Chondrocyte (in vitro differentiated cells): ENCODE measurements at places on chromosomes 11 and 22. TPM values are rescaled to one million over a fixed set of nuclear protein-coding genes. Genes with fewer than 3 reads are reported as not detected.
A peak's percentile ranks its signal among the peaks of the same experiment; 100 is the strongest.

DNA sequence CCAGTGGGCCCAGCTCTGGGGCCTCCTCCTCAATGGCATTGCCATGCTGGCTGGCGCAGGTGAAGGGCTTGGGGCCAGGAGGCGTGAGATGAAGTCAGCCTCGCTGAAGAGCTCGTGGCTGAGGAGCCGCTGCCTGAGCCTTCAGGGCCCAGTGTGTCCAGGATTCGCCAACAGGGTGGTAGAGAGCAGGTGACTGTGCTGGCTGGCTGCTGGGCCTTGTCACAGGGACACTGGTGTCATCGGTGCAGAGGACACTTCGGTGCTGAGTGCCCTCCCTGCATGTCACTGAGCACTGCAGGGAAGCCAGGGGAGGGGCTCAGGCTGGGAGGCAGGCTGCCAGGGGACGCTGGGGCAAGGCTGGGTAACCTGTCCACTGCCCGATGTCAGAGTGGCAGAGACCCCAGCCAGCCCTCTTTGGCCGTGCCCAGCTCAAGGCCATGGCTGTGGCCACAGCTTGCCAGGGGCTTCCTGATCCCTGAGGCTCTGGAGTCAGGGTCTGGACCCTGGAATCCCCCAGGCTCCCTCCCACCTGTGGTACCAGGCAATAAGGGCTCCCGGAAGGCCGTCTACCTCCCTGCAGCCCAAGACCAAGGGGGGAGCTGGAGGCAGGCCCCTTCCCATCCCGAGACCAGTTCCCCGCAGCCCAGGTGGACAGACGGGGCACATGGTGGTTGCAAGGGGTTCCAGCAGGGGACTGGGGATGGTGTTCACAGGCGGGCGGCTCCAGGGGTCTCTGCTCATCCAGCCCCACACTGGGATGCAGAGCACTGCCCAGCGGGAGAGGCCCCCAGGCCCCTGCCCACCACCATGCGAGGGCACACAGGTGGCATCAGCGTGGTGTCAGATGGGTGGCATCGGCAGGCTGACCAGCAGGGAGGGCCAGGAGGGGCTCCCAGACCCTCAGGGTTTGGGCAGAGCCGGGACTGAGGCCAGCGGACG, 63.9 kb downstream of the ARFGAP3 start:
- peaks cover 21% of the 10 kb centered on the region for H3K36me3 ChIP-seq
- no peak overlapping the region for H3K27ac ChIP-seq
- no peaks in the 10 kb centered on the region for H3K27me3 ChIP-seq
- peaks cover 5% of the 10 kb centered on the region for H3K4me1 ChIP-seq

- peak overlapping the region; percentile 91 for H3K27ac ChIP-seq
- H3K4me1 ChIP-seq: peaks cover 76% of the 10 kb centered on the region
- no peak overlapping the region for H3K4me3 ChIP-seq
Observed at GRCh38 chr11:69299023-69299461, 5.1 kb downstream of the MYEOV start.

DNA sequence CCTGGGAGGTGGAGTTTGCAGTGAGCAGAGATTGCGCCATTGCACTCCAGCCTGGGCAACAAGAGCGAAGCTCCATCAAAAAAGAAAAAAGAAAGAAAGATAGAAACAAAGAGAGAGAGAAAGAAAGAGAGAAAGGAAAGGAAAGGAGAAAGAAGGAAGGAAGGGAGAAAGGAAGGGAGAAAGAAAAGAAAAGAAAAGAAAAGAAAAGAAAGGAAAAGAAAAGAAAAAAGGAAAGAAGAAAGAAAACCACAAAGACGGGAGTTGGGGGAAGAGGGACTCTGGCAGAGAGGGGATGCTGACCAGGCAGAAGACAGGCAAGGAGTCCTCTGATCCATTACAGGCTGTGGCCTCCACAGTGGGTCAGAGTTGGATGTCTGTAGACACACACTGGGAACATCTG, 18.8 kb upstream of the SLCO2B1 start:
- peaks cover 24% of the 10 kb centered on the region for H3K27me3 ChIP-seq
- no peak for DNase-seq
- H3K4me1 ChIP-seq: no peaks in the 10 kb centered on the region
- H3K4me3 ChIP-seq: no peak overlapping the region
- no peak overlapping the region for H3K27ac ChIP-seq
- H3K36me3 ChIP-seq: peaks cover 2% of the 10 kb centered on the region

DNA sequence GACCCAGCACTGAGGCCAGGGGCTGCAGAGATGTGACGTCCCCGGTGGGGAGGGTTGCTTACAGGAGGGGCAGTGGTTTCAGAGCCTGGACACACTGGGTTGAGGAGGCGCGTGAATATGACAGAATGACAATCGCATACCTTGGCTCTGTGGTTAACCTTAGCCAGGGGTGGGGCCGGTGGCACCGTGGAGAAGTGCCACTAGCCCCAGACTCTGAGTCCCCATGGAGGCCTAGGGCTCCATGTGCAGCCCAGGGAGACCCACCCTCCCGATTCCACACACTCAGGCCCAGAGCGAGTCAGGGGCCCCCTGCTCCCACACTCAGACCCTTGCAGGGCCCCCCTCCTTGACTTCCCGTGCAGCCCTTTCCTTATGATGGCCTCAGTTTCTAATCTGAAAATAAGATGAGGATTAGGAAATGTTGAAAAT, 3.6 kb upstream of the ACR start:
- DNase-seq: no peak
- peaks cover 19% of the 10 kb centered on the region for H3K27me3 ChIP-seq
- H3K4me1 ChIP-seq: peaks cover 5% of the 10 kb centered on the region
- no peak overlapping the region for H3K27ac ChIP-seq
- no peak overlapping the region for H3K4me3 ChIP-seq
- H3K36me3 ChIP-seq: no peaks in the 10 kb centered on the region

MS4A14 gene
- not detected in 3 replicates for total RNA-seq
